ENCODE measurements at places on chromosomes 4 and X.

DNA sequence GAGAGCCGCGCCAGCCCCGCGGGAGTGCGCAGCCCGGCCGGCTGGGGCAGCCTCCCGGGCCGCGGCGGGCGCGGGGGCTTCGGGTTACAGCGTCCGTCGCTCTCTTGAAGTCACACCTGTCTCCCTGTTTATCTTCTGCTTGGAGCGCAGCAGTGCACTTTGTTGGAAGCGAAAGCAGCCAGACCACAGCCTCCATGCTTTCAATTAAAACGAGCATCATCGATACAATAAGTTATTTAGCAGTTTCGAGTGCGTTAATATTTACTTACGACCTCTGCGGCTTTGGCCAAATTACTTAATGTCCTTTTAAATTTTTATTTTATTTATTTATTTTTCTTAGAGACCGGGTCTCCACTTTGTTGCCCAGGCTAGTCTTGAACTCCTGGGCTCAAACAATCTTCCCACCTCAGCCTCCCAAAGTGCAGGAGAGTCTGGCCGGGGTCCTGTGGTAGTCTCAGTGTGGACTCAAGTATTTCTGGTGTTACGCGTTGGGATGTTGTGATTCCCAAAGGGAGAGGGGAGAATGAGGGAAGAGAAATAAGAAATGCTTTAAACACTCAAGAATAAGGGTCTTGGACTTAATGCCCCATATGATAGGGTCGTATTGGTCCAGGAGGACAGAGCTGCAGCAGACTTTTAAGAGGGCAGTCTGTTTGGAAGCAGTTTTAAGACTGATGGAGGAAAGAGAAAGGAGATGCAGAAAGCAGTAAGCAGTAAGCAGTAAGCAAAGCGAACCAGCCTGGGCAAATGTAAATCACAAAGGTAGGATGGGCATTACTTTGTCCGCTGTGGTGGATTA lies 504 bp upstream of the PDLIM3 start:
- H3K27me3 ChIP-seq = peaks cover 33% of the 10 kb centered on the region
- DNase-seq = no peak
- H3K27ac ChIP-seq = no peak overlapping the region
- H3K4me3 ChIP-seq = peak overlapping the region; percentile 68
- peaks cover 2% of the 10 kb centered on the region for H3K4me1 ChIP-seq

- H3K4me1 ChIP-seq = no peaks in the 10 kb centered on the region
- H3K4me3 ChIP-seq = no peak overlapping the region
- no peak overlapping the region for H3K27ac ChIP-seq
- no peak for DNase-seq
These were observed 127.8 kb upstream of the ARX start for GRCh38 chrX:25143596-25143995.

DNA sequence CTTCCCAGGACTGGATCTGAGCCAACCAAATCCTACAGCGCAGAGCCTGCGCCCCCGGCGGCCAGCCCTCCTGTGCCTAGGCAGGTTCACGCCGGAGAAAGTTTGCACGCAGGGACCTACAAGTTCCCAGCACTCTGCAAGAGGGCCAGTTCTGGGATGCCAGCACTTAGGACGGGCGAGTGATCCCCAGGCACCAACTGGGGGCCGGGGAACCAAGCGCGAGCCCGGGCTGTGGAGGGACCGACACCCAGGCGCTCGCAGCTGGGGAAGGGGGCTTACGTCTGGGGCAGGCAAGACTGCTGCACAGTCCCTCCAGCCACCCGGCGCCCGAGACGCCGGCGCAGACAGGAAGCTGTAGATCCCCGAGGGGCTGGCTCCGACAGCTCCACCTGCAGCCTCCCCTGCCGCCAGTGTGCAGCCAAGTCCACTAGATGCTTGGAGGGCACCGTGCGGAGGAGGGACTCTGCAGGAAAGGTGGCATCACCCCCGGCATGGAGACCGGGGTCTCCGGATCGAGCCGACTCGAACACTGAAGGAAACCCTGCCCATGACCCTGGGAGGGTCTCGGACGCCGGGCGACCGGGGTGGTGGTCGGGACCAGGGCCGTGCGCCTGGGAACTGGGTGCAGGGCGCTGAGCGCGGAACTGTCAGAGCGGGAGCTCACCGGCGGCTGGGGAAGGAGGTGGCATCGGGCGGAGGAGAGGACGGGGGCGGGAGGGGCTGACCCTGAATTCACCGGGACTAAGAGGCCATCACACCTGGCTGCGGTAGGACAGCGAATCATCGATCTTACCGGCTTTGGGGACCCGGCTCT lies 566 bp downstream of the CORIN start:
- H3K4me1 ChIP-seq = peaks cover 13% of the 10 kb centered on the region
- peak overlapping the region; percentile 82 for H3K4me3 ChIP-seq
- H3K36me3 ChIP-seq = peaks cover 4% of the 10 kb centered on the region
- peaks cover 4% of the 10 kb centered on the region for H3K27me3 ChIP-seq
- peak; percentile 34 for DNase-seq

GRCh38 chr4:149702414-149703293 lies 113.0 kb downstream of the IQCM start:
- H3K4me3 ChIP-seq = no peak overlapping the region
- no peaks in the 10 kb centered on the region for H3K27me3 ChIP-seq
- no peaks in the 10 kb centered on the region for H3K4me1 ChIP-seq
- no peak for DNase-seq
- H3K36me3 ChIP-seq = no peaks in the 10 kb centered on the region

GRCh38 chr4:184400891-184401290 lies 73.5 kb downstream of the IRF2 start:
- H3K4me3 ChIP-seq = no peak overlapping the region
- H3K4me1 ChIP-seq = peaks cover 3% of the 10 kb centered on the region
- no peaks in the 10 kb centered on the region for H3K27me3 ChIP-seq
- no peak overlapping the region for H3K27ac ChIP-seq

- H3K36me3 ChIP-seq = no peaks in the 10 kb centered on the region
- no peak overlapping the region for H3K27ac ChIP-seq
- no peaks in the 10 kb centered on the region for H3K27me3 ChIP-seq
These were observed 61.2 kb downstream of the NDNF start for GRCh38 chr4:121011138-121011537.

DNA sequence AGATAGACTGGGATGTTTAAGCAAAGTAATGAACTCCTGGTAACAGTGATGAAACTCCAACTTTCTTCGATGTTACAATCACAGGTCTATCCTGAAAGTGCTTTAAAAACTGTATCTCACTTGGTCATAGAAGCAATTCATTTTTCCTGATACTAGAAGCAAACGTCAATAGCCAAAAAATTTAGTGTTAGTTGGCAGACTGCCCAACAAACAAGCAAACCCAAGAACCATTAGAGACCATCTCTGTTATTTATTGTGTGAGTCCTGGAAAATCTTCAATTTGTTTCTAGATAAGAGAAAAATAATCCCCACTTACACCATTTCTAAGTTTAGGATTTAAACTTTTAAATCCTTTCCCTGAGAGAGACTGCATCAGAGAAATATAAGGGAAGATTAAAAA lies 553.9 kb downstream of the INPP4B start:
- DNase-seq = no peak
- H3K27me3 ChIP-seq = no peaks in the 10 kb centered on the region
- no peaks in the 10 kb centered on the region for H3K36me3 ChIP-seq
- H3K27ac ChIP-seq = no peak overlapping the region
- no peak overlapping the region for H3K4me3 ChIP-seq

GRCh38 chr4:126051689-126052424 lies 737.1 kb downstream of the FAT4 start:
- DNase-seq = no peak
- H3K27me3 ChIP-seq = no peaks in the 10 kb centered on the region
- no peak overlapping the region for H3K27ac ChIP-seq
- H3K4me1 ChIP-seq = no peaks in the 10 kb centered on the region

DNA sequence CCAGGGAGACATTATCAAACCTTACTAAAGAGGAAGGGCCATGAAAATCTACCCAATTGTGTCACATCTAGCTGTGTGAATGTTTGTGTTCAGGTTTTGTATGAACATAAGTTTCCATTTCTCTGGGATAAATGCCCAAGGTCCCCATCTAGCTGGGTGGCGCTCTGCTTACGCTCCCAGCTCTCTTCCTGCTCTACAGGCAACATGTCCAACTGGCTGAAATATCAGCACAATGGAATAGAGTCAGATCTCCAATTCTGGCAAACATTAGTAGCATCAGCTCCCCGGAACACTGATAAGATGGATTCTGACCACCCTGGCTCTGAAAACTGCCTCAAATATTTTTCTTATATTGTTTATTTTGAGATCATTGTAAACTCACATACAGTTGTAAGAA lies 74.8 kb downstream of the IRF2 start:
- no peaks in the 10 kb centered on the region for H3K27me3 ChIP-seq
- H3K36me3 ChIP-seq = peaks cover 20% of the 10 kb centered on the region
- DNase-seq = no peak
- H3K27ac ChIP-seq = no peak overlapping the region

DNA sequence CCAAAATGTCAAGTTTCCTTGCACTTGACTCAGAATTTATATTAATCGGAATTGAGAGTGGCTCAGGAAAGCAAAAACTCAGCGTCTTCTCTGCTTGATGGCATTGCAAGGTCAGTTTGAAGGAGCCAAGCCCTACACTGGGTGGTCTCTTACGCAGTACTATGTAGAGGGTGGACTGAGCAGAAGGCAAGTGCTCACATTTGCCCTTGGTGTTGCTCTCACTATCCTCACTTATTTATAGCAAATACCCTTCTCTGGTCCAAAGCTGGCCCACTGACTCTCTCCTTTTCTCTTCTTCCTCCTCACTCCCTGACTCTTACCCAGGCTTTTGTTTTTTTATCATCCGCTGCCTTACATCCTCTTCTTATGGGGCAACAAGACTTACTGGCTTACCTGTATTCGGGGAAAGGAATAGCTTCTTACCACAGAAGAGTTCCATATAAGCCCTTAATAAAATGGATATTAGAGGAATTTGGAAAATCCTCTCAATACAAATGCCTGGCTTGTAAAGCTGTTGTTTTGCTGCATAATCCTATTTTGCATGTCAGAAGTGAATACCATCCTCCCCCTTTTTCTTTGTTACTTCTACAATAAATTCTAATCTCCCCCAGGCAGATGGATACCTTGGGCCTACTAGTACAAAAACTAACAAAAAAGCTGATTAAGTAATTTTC lies 24.8 kb upstream of the GATB start:
- H3K27ac ChIP-seq = no peak overlapping the region
- H3K4me1 ChIP-seq = peaks cover 49% of the 10 kb centered on the region
- H3K4me3 ChIP-seq = no peak overlapping the region
- H3K36me3 ChIP-seq = no peaks in the 10 kb centered on the region

DNA sequence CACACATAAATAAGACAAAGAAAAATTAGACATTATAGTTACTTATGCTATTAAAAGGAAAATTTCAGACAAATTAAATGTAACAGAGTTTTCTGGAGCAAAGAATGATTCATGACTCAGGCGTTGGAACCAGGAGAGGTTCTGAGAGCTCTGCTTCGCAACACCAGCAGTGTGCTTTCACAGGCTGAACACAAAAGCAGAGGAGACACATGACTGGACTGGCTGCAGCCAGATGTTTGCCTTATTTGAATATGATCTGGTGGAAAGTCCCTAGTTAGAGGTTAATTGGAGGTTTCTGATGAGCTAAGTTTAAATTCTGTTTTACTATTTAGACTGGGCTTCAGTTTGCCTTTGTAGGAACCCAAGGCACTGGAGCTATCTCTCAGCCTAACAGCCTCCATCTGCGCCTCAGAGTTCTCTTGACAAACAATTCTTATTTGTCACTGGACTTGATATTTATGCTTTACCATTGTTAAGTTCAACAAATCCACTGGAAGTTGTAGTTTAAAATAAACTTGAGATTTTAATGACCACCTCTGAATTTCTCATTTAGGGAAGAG lies 16.2 kb downstream of the BOD1L1 start:
- H3K27ac ChIP-seq = no peak overlapping the region
- DNase-seq = no peak
- H3K4me3 ChIP-seq = no peak overlapping the region
- H3K27me3 ChIP-seq = no peaks in the 10 kb centered on the region
- peaks cover 19% of the 10 kb centered on the region for H3K36me3 ChIP-seq
- H3K4me1 ChIP-seq = no peaks in the 10 kb centered on the region

DNA sequence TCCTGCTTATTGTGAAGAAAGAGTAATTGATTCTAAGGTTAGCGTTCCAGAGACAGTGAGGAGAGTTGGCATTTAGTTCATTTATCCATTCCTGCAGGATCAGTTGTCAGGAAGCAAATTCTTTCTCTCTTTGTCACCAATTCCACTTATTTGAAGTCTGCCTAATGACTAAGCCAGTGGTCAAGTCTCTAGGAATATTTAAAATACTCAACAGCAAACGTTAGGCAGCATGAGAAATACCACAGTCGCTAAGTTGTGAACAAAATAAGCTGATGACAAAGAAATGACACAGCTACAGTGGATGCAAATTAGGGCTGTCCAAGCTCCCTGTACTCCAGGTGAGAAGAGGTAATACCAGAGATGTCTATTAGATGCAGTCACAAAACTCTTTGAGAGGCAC lies 6.6 kb upstream of the MAGEB17 start:
- no peak overlapping the region for H3K4me3 ChIP-seq
- no peak for DNase-seq
- H3K27ac ChIP-seq = no peak overlapping the region
- H3K27me3 ChIP-seq = peaks cover 9% of the 10 kb centered on the region
- no peaks in the 10 kb centered on the region for H3K36me3 ChIP-seq

- peaks cover 26% of the 10 kb centered on the region for H3K4me1 ChIP-seq
- peak within 1 kb of the TSS; percentile 96 for H3K27ac ChIP-seq
- H3K4me3 ChIP-seq = peak within 1 kb of the TSS; percentile 93
- peaks cover 22% of the 10 kb centered on the region for H3K36me3 ChIP-seq
These were observed at the start of gene NKX6-1 for GRCh38 chr4:84498935-84499623. Gene NKX6-1, minus strand, starts transcription at chr4:84499292. Its CDS starts 1,064 bp downstream, at chr4:84498228.

GRCh38 chrX:9611436-9612145 lies 146.7 kb downstream of the TBL1X start:
- H3K4me1 ChIP-seq = peaks cover 19% of the 10 kb centered on the region
- no peak overlapping the region for H3K4me3 ChIP-seq
- peaks cover 2% of the 10 kb centered on the region for H3K36me3 ChIP-seq

DNA sequence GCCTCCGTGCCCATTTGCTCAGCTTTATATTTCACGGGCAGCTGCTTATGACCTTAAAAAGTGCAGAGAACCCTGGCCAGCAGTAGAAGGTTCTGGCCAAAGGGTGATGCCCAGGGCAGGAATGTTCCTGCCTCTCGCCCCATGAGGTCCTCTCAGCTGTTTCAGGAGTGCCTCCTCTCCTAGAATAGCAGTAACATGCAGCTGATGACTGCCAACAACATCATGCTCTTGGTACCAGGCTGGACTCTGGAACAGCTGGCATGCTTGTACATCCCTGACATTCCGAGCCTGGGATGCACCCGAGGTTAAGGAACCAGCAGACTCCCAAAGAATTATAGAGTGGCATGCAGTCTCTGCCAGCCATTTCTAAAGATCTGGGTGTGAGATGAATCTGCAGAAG lies 11.7 kb upstream of the TENM3 start:
- H3K27ac ChIP-seq = no peak overlapping the region
- no peaks in the 10 kb centered on the region for H3K36me3 ChIP-seq
- H3K4me1 ChIP-seq = no peaks in the 10 kb centered on the region
- H3K4me3 ChIP-seq = no peak overlapping the region
- H3K27me3 ChIP-seq = peaks cover 4% of the 10 kb centered on the region

- peaks cover 13% of the 10 kb centered on the region for H3K36me3 ChIP-seq
- no peak for DNase-seq
- H3K4me3 ChIP-seq = no peak overlapping the region
- H3K4me1 ChIP-seq = no peaks in the 10 kb centered on the region
- no peaks in the 10 kb centered on the region for H3K27me3 ChIP-seq
These were observed 36.5 kb downstream of the WDR1 start for GRCh38 chr4:10079912-10080588.

- peaks cover 4% of the 10 kb centered on the region for H3K4me1 ChIP-seq
- no peak for DNase-seq
- no peaks in the 10 kb centered on the region for H3K36me3 ChIP-seq
- H3K27ac ChIP-seq = no peak overlapping the region
- H3K27me3 ChIP-seq = peaks cover 3% of the 10 kb centered on the region
- no peak overlapping the region for H3K4me3 ChIP-seq
These were observed 70.3 kb upstream of the DDX60 start for GRCh38 chr4:168388890-168389289.

- no peak overlapping the region for H3K4me3 ChIP-seq
- no peaks in the 10 kb centered on the region for H3K36me3 ChIP-seq
- no peaks in the 10 kb centered on the region for H3K27me3 ChIP-seq
- no peak overlapping the region for H3K27ac ChIP-seq
- no peak for DNase-seq
These were observed 161.5 kb downstream of the ARHGAP6 start for GRCh38 chrX:11504234-11504633.
